ENCODE measurements at places on chromosomes 1 and 21. TPM values are rescaled to one million over a fixed set of nuclear protein-coding genes. Genes with fewer than 3 reads are reported as not detected.
A peak's percentile ranks its signal among the peaks of the same experiment; 100 is the strongest.

GRCh38 chr1:157034137-157034800 lies 11.3 kb downstream of the ARHGEF11 start:
- no peaks in the 10 kb centered on the region for H3K36me3 ChIP-seq
- peaks cover 43% of the 10 kb centered on the region for H3K27me3 ChIP-seq
- no peaks in the 10 kb centered on the region for H3K4me1 ChIP-seq
- no peak for DNase-seq

- H3K27me3 ChIP-seq = peaks cover 45% of the 10 kb centered on the region
- H3K4me3 ChIP-seq = no peak overlapping the region
- H3K4me1 ChIP-seq = peaks cover 3% of the 10 kb centered on the region
- H3K36me3 ChIP-seq = no peaks in the 10 kb centered on the region
Measured at GRCh38 chr1:156356875-156357534, 12.0 kb upstream of the RHBG start.

DNA sequence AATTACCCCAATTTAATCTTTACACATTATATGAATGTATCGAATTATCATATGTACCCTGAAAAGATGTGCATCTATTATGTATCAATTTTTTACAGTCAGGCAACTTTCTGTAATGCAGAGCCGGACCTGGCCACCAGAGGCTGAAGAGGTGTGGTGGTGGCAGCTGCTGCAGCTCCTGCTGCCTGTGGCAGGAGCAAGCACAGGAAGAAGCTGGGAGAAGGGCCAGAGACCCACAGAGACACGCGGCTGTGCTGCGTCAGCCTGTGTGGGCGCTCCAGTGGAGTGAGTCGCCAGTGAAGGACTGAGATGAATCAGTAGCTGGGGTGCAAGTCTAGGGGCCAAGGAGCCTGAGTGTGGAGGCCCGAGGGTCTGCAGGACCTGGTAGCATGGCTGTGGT lies 74.3 kb upstream of the COG2 start:
- peaks cover 4% of the 10 kb centered on the region for H3K4me1 ChIP-seq
- H3K27ac ChIP-seq = peak overlapping the region; percentile 73
- H3K36me3 ChIP-seq = no peaks in the 10 kb centered on the region
- H3K4me3 ChIP-seq = peak overlapping the region; percentile 41
- peaks cover 25% of the 10 kb centered on the region for H3K27me3 ChIP-seq

- DNase-seq = no peak
- no peak overlapping the region for H3K27ac ChIP-seq
- no peaks in the 10 kb centered on the region for H3K36me3 ChIP-seq
- peaks cover 14% of the 10 kb centered on the region for H3K27me3 ChIP-seq
Measured at GRCh38 chr1:166811691-166812090, 27.6 kb upstream of the POGK start.

DNA sequence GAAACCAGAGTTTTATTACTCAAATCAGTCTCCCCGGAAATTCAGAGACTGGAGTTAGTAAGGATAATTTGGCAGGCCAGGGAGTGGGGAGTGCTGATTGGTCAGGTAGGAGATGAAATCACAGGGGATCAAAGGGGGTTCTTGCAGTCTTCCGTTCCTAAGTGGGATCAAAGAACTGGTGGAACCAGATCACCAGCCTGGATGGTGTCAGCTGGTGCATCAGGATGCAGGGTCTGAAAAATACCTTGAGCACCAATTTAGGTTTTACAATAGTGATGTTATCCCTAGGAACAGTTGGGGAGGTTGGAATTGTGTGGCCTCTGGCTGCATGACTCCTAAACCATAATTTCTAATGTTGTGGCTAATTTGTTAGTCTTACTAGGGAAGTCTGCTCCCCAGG lies 1.4 kb upstream of the CD101 start:
- H3K4me3 ChIP-seq = no peak overlapping the region
- no peak overlapping the region for H3K27ac ChIP-seq

DNA sequence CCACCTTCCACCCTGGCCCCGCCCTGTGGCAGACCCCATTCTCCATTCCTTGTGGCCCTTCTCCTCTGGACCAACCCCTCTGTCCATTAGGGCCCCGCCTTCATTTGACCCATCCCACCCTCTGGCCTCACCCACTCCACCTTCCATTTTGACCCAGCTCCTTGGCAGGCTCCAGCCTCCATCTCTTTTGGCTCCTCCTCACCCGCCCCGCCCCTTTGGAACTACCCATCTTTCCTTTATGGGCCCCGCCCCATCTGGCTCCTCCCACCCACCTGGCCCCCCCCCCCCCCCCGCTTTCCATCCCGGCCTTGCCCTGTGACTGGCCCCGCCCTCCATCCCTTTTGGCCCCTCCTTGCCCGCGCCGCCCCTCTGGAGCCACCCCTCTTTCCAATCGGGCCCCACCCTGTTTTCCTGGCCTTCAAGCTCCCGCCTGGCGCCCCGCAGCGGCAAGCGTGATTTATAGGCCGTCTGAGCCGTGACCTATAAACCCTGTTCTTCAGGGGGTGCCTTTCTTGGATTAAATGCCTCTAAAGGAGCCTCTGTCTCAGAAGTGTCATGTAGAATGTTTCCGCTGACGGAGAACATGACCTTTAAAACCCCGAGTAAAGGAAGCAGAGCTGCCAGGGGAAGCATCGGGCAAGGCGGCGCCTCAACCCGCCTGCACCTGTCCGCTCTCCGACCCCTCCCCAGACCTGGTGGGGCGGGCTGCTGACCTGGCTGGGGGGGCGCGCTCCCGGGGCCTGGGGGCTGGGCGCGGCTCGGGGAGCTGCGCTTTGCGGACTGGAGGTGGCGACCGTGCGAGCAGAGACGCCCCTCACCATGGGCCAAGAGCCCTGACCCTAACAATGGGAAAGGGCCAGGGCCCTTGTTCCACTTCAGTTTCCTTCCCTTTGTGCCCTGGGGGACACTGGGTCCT lies 178.0 kb downstream of the CAMTA1 start:
- H3K4me3 ChIP-seq = peak overlapping the region; percentile 79
- H3K27me3 ChIP-seq = peaks cover 37% of the 10 kb centered on the region

The CYP2J2 gene
- 0.49 TPM for total RNA-seq

The LPAR3 gene
- total RNA-seq = 0.21 TPM

The LCE1A gene
- not detected for total RNA-seq
